ENCODE measurements at places on chromosomes 16 and 17.

DNA sequence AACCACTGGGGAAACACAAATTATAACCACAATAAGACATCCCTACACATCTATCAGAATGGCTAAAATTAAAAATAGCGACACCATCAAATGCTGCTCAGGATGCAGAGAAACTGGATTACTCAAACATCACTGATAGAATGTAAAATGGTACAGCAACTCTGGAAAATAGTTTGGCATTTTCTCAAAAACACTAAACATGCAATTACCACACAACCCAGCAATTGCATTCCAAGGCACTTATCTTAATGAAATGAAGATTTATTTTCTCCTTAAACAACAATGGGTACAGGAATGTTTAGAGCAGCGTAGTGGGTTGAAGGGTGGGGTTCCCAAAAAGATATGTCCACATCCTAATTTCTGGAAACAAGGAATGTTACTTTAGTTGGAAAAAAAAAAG is 309.0 kb upstream of the PMFBP1 start:
- DNase-seq = no peak

- DNase-seq = no peak
Measured at GRCh38 chr17:81390873-81391255, 4.4 kb upstream of the BAHCC1 start.

- no peak for DNase-seq
Measured at GRCh38 chr17:14772776-14773175, 471.9 kb downstream of the HS3ST3B1 start.

DNA sequence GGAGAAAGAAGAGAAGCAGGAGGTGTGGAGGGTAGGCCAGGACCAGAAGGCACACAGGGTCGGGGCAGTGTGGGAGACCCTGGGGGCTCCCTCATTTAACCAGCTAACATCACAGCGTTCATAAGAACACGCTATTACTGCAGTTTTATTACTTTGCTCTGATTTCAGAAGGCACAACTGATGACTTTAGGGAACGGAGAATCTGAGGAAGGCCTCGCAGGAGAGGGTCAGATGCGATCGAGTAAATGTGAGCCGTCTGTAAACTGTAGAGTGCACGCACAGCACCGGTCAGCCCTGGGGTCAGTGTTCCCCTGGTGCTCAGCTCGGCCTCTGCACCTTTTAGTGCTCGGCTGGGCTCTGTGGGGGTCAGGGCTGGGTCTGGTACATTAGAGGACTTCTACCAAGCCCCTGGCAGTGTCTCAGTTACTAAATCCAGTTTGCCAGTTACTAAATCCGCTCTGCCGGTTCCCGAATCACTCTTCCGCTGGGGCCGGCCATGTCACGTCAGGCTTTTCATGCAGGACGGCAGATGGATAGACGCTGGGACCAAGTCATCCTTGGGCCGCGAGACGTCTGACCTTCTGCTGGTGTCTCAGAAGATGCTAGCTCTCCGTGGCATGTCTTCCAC is 325.9 kb downstream of the SEC14L1 start:
- DNase-seq = no peak

- DNase-seq = no peak
Measured at GRCh38 chr17:80002690-80003490, 32.8 kb downstream of the TBC1D16 start.

DNA sequence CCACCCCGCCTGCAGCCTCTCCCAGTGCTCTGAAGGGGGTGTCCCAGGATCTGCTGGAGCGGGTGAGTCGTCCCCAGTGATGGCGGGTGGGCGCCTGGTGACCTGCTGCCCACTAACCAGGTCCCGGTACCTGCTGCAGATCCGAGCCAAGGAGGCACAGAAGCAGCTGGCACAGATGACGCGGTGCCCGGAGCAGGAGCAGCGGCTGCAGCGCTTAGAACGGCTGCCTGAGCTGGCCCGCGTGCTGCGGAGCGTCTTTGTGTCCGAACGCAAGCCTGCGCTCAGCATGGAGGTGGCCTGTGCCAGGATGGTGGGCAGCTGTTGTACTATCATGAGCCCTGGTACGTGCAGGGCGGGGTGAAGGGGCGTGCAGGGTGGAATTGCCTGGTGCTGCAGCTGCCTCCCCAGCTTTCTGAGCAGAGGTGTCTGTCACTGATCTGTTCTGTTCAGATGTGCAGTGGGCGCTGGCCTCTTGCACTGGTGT is 3.6 kb downstream of the CDT1 start:
- no peak for DNase-seq

DNA sequence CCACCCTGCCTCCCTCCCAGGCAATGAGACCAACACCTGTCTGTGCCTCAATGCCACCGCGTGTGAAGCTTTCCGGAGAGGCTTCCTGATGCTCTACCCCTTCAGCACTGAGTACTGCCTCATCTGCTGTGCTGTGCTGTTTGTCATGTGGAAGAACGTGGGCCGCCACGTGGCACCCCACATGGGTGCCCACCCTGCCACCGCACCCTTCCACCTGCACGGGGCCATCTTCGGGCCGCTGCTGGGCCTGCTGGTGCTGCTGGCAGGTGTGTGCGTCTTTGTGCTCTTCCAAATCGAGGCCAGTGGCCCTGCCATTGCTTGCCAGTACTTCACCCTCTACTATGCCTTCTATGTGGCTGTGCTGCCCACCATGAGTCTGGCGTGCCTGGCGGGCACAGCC is 10.9 kb downstream of the OTOP3 start:
- DNase-seq = no peak

GRCh38 chr17:16820979-16821543 is 131.0 kb downstream of the CCDC144A start:
- DNase-seq = no peak

Measured in activated naive CD4-positive, alpha-beta T cell treated with Interleukin-2 at 50 U/mL for 16 hours (primary cell).